Anterior cingulate cortex (tissue), 58 donors: ENCODE measurements at places on chromosomes 5 and 9.

DNA sequence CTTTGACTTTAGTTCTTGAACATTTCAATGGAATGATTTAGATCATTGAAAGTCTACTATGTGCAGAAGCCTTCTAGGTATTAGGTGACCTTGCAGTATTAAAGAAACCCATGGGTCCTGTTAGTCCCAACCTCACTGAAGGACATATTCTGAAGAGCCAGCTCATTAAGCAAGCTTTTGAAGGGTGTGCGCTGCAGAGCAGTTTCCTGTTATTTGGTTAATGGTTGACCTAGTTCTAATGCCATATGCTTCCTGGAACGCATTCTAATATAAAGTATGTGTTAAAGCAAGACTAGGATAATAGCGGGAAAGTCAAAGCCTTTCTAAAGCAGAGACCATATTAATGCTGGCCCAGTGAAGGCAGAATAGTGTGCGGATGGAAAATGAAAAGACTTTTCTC lies 20.1 kb downstream of the ZNF462 start:
- no peak for DNase-seq

DNA sequence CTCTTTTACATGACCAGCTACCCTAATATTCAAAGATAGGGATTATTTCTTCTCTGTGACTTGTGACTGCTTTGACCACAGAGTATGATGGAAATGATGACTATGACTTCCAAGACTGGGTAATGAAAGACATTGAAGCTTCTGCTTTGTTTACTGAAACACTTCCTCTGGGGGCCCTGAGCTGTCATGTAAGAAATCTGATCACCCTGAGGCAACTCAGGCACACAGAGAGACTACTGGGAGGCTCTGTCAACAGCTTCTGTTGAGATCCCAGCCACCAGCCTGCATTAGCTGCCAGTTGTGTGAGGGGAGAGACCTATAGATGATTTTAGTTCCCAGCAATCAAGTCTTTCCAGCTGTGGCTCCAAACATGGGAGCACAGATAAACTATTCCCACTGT lies 76.5 kb downstream of the KCTD16 start:
- no peak for DNase-seq

GRCh38 chr5:171707442-171707792 lies 78.2 kb upstream of the SMIM23 start:
- no peak for DNase-seq

DNA sequence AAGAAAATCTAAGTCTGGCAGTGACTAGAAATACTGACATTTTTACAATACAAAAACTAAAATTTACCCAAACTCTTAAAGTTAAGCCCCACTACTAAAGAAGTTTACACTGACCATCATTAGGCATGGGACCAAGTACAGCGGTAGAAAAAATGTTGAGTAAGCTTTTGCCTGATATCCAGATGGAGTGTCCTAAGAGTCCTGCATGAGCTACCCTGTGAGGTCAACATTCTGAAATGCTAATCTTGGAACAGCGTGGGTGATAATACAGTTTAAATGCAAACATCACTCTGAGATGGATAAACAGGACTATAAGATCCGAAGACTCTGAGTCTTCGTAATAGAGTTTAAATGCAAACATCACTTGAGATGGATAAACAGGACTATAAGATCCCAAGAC lies 189.7 kb downstream of the DCP2 start:
- DNase-seq: no peak

GRCh38 chr5:128877476-128877875 lies 87.8 kb upstream of the SLC27A6 start:
- no peak for DNase-seq

GRCh38 chr9:114499941-114500696 lies 5.2 kb downstream of the WHRN start:
- DNase-seq: no peak

DNA sequence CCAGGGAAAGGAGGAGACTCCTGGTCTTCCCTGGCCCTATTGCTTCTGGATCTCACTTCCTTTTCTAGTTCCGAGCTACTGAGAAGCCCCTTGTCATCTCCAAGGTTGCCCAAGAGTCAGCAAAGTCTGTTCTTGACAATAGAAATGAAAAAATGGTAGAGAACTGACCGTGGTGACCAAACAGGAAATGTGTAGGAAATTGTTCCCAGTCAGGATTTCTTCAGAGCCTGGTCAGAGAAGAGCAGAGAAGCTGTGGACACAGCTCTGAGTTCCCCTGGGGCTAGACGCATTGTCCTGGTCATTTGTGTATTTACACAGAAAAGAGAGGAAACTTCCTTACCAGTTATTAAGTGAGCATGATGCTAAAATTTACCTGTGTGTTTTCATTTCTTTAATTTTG lies 35.6 kb downstream of the S1PR3 start:
- no peak for DNase-seq

DNA sequence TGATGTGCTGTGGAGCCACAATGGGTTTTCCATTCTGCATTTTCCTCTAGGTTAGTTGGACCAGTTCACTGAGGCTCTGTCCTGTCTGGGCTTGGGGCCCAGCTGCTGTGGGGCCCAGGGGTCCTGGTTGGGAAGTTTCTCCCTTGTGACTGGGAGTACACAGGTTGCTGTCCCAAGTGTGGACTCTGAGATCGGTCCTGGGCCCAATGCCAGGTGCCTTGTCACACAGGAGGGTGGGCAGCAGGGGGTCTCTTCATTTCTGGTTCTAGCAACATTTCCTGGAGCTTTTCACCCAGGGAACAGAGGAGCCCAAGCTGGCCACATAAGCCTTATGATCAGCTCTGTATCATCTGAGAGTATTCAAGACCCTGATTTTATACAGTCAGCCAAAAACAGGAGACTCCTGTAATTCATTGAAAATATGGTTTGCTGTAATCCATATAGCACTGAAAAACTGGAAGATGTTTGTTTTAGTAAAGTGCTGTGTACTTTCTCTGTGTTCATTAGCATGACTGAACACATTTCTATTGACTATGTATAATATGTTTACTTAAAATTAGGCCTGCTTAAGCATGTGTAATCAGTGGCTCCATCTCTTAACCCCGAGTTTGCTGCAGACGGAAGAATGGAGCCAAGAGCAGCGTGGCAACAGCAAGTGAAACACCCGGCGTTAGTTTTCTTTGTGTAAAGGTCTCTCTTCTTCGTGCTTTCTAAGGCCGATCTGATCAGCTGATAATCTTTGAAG lies 62.5 kb downstream of the MVB12B start:
- no peak for DNase-seq

- no peak for DNase-seq
Observed at GRCh38 chr5:1111727-1112289, at the start of gene SLC12A7. SLC12A7 (minus strand) TSS chr5:1112063; CDS start chr5:1111991, 72 bp downstream.

DNA sequence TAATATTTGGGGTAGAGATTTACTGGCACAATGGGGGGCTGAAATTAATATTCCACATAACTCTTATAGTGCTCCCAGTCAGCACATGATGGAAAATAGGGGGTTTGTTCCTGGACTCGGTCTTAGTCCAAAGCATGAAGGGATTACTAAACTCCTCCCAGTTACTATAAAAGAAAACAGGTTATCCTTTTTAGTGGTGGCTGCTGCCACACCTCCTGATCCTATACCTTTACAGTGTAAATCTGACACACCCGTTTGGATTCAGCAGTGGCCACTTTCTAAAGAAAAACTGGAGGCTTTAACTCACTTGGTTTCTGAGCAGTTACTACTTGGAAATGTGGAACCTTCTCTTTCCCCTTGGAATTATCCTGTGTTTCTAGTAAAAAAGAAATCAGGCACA lies 572.9 kb upstream of the PTGER4 start:
- no peak for DNase-seq

DNA sequence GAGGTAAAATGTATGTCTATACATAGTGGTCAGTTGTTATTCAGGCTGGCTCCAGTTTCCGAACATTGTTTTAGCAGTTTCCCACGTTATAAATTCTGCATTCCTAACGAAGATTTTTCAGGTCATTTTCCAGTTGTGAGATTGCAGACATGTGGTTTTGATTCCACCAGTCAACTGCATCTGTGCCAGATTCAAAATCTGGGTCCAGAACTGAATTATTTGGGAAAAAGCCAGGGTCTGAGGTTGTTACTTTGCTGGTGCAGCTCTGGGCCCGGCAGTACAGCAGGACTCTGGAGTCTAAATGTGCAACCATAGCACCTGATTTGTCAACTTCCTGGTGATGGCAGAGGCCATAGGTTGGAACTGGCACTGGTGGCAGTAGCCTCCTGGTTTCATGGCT lies 105.7 kb upstream of the MEGF10 start:
- no peak for DNase-seq

DNA sequence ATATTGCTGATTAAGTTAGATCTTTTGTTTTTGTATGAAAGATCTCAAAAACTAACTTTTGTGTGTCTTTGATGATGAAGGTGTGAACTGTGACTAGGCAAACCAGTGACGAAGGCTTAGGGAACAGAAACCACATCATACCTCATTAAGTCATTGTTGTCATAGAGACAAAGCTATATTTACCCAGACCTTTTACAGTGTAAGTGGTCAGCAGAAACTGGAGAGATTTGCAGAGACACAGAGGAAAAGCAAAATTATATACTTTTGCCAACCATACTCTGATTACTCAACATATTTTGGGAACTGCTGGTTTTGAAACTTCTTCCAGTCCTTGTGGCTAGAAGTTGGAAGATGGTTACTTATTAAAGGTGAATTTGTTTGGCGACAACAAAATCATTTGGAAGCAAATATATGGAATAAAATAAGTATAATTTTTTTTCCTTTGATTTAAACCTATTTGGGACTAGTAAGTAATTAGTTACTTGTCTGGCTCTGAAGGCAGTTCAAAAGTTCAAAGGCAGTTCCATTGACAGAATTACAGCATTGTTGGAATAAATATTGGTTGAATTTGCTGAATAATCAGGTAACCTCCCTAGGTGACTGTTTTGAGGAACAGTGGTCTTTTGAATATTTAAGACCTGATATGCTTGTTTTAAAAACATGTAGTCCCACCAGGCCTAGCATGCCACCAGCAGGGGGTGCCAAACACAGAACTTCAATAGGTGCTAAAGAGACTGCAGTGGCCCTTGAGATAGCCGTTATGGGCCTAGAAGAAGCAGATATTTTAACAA lies 103.8 kb downstream of the RPS23 start:
- no peak for DNase-seq
